ENCODE measurements at places on chromosomes 16 and 17. TPM values are rescaled to one million over a fixed set of nuclear protein-coding genes. Genes with fewer than 3 reads are reported as not detected.
A peak's percentile ranks its signal among the peaks of the same experiment; 100 is the strongest.

DNA sequence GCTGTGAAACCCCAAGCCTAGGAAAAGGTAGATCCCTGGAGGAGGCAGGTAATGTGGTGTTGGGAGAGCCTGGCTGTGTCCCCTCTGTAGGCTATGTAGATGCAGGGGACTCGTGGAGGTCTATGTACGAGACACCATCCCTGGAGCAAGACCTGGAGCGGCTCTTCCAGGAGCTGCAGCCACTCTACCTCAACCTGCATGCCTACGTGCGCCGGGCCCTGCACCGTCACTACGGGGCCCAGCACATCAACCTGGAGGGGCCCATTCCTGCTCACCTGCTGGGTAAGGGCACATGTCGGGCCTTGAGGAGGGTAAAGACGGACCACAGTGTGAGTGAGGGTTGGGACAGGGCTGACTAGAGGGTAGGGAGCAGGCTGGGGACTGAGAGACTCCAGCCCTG, 12.0 kb downstream of the ACE start:
- no peak for DNase-seq
- H3K4me3 ChIP-seq = no peak overlapping the region
- H3K27ac ChIP-seq = no peak overlapping the region
- no peaks in the 10 kb centered on the region for H3K4me1 ChIP-seq
- H3K27me3 ChIP-seq = no peaks in the 10 kb centered on the region

- H3K36me3 ChIP-seq = no peaks in the 10 kb centered on the region
- H3K27ac ChIP-seq = no peak overlapping the region
- H3K4me1 ChIP-seq = peaks cover 5% of the 10 kb centered on the region
- DNase-seq = peak; percentile 74
- no peak overlapping the region for H3K4me3 ChIP-seq
Measured at GRCh38 chr16:50644729-50645128, 36.4 kb downstream of the SNX20 start.

GRCh38 chr16:53528797-53529196, 25.8 kb upstream of the AKTIP start:
- no peak overlapping the region for H3K4me3 ChIP-seq
- DNase-seq = no peak
- no peak overlapping the region for H3K27ac ChIP-seq
- no peaks in the 10 kb centered on the region for H3K4me1 ChIP-seq
- H3K36me3 ChIP-seq = no peaks in the 10 kb centered on the region

KRT36 gene
- total RNA-seq = not detected

EPOP gene
- total RNA-seq = 32.2 TPM

TBC1D16 gene
- total RNA-seq = 12.0 TPM

Measured in activated CD8-positive, alpha-beta T cell treated with anti-CD3 and anti-CD28 coated beads for 36 hours (primary cell).